ENCODE measurements at places on chromosomes 3 and 15.

DNA sequence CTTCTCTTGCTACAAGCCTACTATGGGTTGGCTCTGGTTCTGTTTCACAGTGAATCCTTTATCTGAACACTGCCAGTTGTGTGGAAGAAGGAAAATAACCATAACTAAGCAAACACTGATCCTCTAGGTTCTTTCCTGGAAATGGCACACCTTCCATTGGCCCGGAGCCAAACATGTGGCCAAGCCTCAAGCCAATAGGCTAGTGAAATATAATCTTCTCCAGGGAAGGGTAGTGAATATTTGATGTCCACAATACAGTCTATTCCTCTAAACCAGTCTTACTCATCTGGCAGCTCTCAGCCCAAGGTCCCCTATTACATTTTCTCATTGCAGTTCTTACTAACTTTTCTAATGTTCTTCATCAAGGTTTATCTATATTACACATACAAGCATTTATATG, 921.3 kb downstream of the TUSC7 start:
- DNase-seq = no peak

DNA sequence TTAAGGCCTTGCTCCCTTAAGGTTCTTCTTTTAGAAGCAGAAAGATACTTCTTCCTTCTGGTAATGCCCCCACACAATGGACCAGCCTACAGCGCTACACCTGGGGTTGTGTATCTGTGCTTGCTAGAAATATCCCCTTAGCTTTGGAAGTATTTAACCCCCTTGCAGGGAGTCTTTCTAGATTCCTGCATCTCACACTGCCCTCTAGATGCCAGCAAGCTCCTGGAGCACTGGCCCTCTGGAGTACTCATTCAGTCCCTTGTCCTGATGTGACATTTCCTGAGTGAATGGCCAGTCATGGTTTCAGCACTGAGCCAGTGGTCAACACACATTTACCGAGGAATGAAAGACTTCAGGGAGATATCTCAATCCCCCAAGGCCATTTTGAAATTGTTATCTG, 30.4 kb upstream of the RBP2 start:
- no peak for DNase-seq

DNA sequence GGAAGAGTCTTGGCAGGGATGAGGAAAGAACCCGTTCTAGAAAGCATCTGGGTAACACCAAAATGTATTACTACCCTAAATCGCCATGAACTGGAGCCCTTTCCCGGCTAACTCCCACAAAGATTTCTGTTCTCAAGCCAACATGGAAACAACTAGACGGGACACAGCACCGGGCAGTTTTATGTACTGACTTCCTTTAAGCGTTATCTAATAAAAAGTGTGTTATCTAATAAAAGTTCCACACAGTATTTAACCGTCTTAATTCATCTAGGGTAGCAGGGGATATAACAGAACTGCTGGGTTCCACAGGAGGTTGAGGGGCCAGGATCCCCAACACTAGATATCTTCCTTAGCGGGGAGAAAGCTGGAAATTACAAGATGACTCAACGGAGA, 347 bp upstream of the C3orf62 start:
- DNase-seq = no peak

DNA sequence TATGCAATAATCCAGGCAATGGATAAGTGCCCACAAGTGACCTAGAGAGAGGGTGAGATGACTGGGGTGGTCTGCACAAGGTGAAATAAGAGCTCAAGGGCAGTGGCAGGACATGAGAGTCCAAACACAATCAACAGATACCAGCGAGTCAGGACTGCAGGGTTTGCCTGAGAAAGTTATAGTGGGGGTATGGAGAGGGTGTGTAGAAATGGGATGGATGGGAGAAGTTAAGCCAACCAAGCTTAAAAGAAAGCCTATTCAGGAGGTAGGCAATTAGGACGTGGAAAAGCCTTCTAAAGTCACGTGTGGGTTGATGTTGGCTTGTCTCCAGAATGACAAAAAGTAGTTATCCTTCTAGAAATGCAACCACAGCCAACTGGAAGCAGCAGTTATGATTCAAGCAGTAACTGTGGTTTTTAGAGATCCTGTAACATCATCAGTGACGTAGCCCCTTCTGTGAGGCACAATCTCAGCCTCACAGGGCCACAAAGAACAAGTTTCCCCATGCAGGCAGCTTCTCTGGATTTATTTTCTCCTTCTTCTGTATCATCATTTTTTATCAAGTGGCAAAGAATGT, 56.1 kb downstream of the FAM174B start:
- no peak for DNase-seq

- DNase-seq = no peak
Observed at GRCh38 chr15:91936182-91936775, 82.8 kb downstream of the SLCO3A1 start.

- DNase-seq = peak; percentile 68
Observed at GRCh38 chr15:63372018-63372705, 9.5 kb downstream of the CA12 start.

DNA sequence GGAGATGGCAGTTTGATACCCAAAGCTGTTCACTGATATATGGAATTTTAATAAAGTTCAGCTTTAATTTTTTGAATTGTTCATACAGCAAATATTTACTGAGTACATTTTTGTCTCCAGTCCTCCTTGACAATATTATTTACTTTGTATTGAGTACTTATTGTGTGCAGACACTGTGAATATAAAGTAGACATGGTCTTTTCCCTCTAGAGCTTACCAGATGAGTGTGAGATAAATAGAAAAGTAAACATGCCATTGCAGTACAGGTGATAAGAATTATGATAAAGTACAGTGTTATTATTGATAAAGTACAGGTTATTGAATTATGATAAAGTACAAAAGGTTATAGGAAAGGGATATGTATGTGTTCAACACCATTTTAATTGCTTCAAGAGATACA, 2.1 kb downstream of the UBA5 start:
- DNase-seq = no peak

GRCh38 chr15:33425142-33425541, 114.4 kb downstream of the RYR3 start:
- DNase-seq = peak; percentile 48

DNA sequence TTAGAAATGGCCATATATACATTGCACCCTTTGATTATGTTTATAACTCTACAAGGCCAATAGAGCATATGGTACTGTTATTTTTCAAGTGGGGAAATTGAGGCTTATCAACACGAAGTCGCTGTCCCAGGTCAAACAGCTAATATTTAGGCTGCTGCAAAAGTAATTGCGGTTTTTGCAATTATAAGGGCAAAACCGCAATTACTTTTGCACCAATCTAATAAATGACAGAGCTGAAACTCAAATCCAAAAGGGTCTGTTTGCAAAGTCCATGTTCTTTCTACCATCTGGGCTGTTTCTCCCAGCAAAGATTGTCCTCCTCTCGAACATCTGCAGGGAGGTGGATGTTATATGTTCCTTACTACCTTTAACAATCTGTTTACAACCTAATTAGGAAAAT, 147.2 kb downstream of the CADPS start:
- no peak for DNase-seq

GRCh38 chr3:23192816-23193215, 10.3 kb upstream of the UBE2E2 start:
- DNase-seq = no peak

DNA sequence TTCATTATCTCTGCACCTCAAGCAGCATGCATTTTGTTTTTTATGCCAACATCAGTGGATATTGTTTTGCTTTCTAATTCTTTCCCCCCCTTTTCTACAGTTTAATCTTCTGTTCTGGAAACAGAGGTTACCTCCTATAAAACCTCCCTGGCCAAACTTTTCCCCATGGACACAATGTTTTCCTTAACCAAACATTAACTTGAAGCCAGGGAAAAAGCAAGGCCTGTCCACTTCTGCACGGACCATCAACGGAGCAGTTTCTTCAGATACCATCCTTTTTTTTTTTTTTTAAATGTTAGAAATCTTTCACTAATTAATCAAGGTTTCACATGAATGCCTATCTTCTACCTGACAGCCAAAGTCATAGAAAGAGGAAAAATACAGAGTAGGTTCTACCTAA, 127.0 kb downstream of the ADAMTS9 start:
- no peak for DNase-seq

- DNase-seq = no peak
Observed at GRCh38 chr3:150811984-150812383, 49.0 kb upstream of the SIAH2 start.

DNA sequence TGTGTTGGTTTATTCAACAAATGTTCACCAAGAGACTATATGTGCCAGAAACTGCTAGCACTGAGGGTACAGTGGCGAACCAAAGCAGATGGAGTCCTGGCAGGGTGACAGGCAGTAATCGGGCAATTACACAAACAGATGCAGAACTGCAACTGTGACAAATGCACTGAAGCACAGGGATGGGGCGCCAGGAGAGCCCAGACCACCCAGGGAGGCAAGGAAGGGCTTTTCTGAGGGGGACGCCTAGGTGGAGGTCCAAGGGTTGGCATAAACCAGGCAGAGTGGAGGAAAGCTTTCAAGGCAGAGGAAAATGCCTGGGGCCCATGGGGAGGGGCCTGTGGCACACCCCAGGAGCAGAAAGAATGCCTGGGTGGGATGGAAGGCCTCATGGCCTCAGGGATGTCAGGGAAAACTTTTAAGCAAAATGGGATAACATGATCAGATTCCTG, 5.5 kb downstream of the DIS3L start:
- DNase-seq = no peak

DNA sequence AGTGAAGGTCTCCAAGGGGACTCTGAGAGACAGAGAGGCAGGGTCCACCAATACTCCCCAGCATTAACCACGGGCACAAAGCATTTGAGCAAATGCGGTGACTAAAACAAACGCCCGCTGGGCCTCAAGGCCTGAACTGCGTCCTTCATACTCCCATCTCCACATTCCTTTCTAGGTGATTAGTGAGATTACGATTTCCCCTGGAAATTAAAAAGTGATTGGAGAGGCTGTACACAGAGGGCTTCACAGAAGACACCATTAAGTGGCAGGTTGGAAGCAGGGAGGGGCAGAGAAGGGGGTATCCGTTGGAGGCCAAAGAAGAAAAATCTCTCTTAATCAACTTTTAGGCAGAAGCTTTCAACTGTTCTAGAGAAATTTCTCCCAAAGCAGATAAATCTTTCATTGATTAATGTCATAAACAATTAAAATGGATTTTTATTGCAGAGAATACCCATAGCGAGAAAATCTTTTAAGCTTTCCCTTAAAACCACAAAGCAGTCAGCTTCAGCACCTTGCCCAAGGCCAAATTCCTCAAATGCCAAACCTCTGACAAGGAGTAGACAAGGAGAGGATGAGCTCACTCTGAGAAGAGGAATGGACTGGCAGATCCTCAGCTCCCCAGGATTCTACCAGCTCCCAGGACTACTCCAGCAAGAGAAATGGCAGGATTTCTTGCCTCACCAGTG, 38.2 kb downstream of the MB21D2 start:
- peak; percentile 29 for DNase-seq

DNA sequence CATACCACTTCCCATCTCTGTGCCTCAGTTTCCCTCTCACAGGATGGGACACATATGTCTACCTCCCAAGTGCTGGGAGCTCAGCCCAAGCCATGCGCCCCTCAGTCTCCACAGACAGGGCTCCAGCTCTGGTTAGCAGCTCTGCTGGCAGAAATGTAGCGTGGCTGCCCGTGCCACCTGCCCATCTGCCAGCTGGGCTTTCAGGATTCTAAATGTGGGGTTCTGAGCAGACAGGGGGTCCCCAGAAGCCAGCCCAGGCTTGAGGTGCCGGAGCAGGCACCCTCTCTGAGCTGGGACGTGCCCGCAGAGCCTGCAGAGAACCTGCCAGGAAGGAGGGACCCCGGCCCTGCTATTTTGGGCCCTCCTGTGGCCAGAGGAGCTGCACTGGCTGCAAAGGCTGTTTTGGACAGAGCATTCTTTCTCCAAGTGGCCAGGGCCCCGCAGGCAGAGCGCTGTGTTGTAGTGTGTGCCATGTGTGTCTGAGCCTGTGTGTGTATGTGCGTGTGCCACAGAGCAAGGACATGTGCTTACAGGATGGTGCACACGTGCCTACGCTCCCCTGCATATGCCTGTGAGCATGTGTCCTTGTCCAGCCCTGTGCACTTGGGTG, 31.7 kb downstream of the PSTPIP1 start:
- no peak for DNase-seq

DNA sequence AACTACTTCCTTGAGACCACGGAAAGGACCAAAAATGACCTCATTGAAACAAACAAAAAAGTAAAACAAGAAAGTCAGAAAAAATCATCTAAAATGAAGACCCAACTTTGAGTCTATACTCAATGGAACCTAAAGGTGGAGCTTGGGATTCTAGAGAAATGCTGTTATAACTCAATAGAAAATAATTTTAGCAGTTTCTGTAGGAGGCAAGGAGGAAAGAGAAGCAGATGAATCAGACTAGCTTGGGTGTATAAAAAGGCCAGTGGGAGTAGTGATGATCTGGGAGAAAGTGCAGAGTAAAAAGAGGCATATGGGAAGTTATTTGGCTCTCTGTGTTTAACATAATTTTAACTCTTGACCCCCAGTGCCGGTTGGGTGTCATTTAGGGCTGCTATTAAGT, 94.4 kb downstream of the TMCO5A start:
- no peak for DNase-seq

GRCh38 chr15:60591496-60592370, 112.8 kb upstream of the ICE2 start:
- DNase-seq = peak; percentile 46

- peak; percentile 30 for DNase-seq
Observed at GRCh38 chr15:31296646-31297574, 29.7 kb upstream of the KLF13 start.

DNA sequence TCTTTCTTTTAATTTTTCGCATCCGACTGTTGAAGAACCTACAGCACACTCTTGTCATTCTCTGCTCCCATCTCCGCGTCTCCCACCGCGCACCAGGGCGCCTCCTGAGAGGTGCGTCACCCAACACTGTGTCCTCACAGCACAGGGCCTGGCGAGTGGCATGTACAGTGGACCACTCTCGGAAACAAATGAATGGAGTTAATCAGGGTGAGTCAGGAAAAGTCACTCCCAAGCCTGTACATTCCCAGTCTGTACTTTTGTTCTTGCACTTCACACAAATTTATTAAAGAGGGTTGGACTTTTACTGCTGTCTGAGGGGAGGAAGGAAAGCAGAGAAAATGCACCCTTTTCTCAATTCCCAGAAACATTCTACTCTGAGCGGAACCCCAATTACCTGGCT, 625 bp downstream of the COL6A6 start:
- DNase-seq = no peak
